ENCODE measurements at places on chromosomes 3 and 15. TPM values are rescaled to one million over a fixed set of nuclear protein-coding genes. Genes with fewer than 3 reads are reported as not detected.

PLA2G4F gene
- not detected for total RNA-seq

RARB gene
- total RNA-seq: 6.6 TPM

TTLL13 gene
- total RNA-seq: 0.16 TPM

CYP1A2 gene
- total RNA-seq: not detected

GABRR3 gene
- total RNA-seq: not detected

Data from A549 treated with DMSO at 1 μM for 4 hours (cell line).